Activated CD4-positive, alpha-beta T cell treated with anti-CD3 and anti-CD28 coated beads, Interleukin-2, Interleukin-4, amounts not matched to agents 100 ng/mL and 50 ng/mL, durations not matched to agents 16 hours and 8 hours (primary cell): ENCODE measurements at places on chromosomes 1 and 21.

DNA sequence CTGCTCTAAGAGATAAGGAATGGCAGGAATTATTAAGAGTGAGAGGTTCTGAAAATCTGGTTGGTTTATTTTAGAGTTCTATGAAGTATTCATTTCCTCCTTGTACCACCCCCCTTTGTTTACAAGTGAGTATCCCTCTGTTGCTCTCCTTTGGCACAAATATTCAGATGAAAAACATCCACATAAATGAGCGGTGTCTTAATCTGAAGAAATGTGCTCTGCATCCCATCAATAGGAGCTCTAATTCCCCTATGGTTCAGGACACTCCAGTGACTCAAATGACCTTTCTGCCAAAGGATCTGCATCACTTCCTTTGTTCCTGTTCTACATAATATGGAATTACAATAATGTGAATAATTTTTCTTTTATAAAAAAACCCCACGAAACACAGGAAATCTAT lies 16.6 kb downstream of the DDAH1 start:
- no peak for DNase-seq

- no peak for DNase-seq
These were observed 9.0 kb upstream of the CSF1 start for GRCh38 chr1:109901524-109902145.

- DNase-seq: peak; percentile 85
These were observed at the start of gene S100A11 for GRCh38 chr1:152036267-152037216. S100A11 (minus strand) TSS chr1:152037004; CDS start chr1:152036915, 89 bp downstream.

DNA sequence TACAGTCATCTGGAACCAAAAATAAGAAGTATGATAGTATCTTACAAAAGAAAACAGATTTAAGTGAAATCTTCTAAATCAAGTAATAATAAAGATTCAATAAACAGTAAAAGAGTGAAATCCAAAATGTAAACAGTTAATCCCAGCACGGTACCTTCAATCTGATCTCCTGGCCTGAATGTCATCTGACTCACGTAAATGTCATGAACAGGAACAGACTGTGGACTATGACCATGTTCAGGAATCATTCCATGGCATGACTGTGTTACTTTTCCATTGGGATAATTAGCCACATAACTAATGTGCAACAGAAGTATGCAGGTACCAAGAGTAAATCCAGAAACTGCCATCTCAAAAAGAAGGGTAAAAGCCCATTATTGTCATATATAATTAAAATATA lies 18.0 kb downstream of the FRRS1 start:
- no peak for DNase-seq
